ENCODE measurements at places on chromosomes 2 and 18. TPM values are rescaled to one million over a fixed set of nuclear protein-coding genes. Genes with fewer than 3 reads are reported as not detected.

OTOS gene
- total RNA-seq, result not detected

SLC9A4 gene
- total RNA-seq, result not detected

C2orf76 gene
- total RNA-seq, result 7.7 TPM

ASXL3 gene
- 0.35 TPM for total RNA-seq

RAD51AP2 gene
- total RNA-seq, result not detected

ADAM23 gene
- 24.2 TPM for total RNA-seq

GRCh38 chr2:240502430-240503121 lies 55.2 kb downstream of the ANKMY1 start:
- peak; percentile 20 for DNase-seq
- H3K4me3 ChIP-seq, result no peak overlapping the region
- H3K27ac ChIP-seq, result no peak overlapping the region
- no peaks in the 10 kb centered on the region for H3K4me1 ChIP-seq
- no peaks in the 10 kb centered on the region for H3K36me3 ChIP-seq
- no peaks in the 10 kb centered on the region for H3K27me3 ChIP-seq

DNA sequence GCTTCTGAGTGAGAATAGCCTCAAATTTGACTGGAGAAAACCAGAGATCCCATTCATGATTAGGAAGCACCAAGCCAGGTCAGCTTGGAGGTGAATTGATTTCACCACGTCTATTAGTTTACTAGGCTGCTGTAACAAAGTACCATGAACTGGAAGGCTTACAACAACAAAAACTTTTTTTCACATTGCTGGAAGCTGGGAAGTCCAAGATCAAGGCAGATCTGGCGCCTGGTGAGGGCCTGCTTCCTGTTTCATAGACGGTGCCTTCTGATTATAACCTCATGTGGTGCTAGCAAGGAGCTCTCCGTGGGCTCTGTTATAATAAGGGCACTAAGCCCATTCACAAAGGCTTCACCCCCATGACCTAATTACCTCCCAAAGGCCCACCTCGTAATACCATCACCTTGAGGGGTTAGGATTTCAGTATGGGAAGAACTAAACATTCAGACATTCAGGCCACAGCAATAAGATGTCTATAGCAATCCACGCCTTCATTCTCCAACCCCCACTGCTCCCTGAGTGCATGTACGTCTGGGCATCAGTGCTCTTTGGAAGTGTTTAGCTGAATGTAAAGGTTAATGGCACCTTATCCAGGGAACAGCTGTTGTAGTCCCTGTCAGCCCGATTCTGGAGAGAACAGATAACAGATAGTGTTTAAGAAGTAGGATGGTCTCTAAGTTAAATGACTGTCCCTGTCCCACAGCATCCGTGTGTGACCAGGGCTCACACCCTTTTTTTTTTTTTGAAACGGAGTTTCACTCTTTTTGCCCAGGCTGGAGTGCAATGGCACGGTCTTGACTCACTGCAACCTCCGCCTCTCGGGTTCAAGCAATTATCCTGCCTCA lies 89.2 kb downstream of the SOCS6 start:
- no peaks in the 10 kb centered on the region for H3K4me1 ChIP-seq
- DNase-seq, result no peak
- no peak overlapping the region for H3K4me3 ChIP-seq

DNA sequence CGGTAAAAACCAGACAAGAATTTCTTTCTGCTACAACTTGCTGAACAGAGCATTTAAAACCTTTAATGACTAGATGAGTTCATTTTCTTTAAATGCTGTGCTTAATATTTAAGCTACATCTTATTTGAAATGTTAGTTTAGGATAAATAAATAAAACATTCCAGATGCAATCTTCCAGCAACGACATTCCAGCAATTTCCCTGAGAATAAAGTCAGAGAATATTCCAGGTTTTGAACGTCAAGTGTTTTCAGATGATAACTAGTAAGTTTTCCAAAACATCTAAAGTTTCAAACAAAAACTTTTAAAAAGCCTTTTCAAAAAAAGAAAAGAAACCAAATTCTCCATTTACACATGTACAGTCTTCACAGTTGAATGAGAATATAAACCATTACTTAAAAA lies 104.8 kb downstream of the PPP1R1C start:
- no peaks in the 10 kb centered on the region for H3K27me3 ChIP-seq
- no peaks in the 10 kb centered on the region for H3K4me1 ChIP-seq
- H3K27ac ChIP-seq, result no peak overlapping the region
- H3K4me3 ChIP-seq, result no peak overlapping the region
- H3K36me3 ChIP-seq, result peaks cover 7% of the 10 kb centered on the region

DNA sequence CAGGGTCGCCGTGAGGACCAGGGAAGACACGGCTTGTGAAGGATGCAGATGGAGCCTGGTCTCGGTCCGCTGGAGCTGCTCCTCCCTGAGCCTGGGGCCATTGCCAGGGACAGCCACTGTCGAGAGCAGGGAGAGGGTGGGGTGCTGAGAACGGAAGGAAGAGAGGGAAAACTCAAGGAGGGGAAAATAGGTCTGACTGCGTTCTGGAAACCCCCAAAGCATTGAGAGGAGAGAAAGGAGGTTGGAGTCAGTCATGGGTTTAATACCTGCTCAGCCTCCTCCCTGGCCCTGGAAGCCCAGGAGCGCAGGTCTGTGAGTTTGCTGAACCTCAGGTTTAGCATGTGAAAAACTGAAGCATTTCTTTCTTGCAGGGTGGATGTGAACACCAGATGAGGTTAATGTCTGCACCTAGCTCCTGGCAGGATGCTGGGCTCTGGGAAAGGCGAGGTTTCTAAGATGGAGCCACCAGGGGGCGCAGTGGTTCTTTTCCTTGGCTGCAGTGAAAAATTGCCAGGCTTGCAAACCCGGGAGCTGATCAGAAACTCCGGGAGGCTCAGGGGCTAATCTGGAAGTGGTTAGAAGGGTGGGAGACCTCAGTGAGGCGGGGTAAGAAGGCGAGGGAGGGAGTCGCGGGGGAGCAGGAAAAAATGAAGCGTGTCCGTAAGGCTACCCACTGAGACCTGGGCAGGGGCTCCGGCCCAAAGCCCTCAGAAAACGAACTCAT lies 33.6 kb upstream of the RNF149 start:
- no peak overlapping the region for H3K27ac ChIP-seq
- H3K4me1 ChIP-seq, result peaks cover 6% of the 10 kb centered on the region
- peak overlapping the region; percentile 6 for H3K4me3 ChIP-seq

- peaks cover 15% of the 10 kb centered on the region for H3K36me3 ChIP-seq
- no peaks in the 10 kb centered on the region for H3K27me3 ChIP-seq
Measured at GRCh38 chr2:188294352-188294926, 2.8 kb downstream of the GULP1 start.

DNA sequence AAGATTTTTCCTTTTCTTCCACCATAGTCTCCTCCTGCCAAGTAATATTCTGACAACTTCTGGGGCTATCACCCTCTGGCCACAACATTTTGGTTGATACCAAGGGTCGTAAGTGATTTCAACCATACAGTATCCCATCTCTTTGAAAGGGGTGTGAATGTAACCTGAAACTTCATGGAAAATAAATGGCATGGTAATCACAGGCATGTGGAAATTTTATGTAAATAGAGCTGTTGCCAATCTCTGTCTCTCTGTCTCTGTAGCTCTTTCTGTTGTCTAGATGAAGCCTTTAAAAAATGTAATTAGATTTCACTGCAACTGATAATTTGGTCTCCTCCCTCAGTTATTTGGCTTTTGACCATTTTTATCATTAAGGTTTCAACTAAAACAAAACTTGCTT lies 125.6 kb upstream of the RPRM start:
- no peaks in the 10 kb centered on the region for H3K27me3 ChIP-seq
- H3K36me3 ChIP-seq, result no peaks in the 10 kb centered on the region
- no peak overlapping the region for H3K4me3 ChIP-seq
- H3K27ac ChIP-seq, result no peak overlapping the region
- H3K4me1 ChIP-seq, result no peaks in the 10 kb centered on the region

DNA sequence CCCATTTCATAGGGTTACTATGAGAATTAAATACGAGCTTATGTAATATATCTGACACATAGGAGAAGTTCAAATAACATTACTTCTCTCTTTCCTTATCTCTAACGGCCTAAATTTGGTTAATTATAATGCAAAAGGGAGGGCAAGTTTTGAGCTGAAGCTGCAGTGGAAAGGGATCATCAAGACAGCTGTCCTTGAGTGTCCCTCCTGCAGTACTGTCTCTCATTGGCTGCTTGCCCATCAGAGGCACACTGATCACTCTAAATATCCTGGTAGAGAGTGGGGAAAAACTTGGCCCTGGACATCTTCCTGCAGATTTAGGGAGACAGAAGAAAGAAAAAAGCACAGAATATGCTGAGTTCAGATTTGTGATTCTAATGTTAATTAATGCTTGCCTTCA lies 186.0 kb downstream of the CAMKMT start:
- H3K27ac ChIP-seq, result no peak overlapping the region
- H3K36me3 ChIP-seq, result no peaks in the 10 kb centered on the region
- H3K27me3 ChIP-seq, result no peaks in the 10 kb centered on the region
- H3K4me3 ChIP-seq, result no peak overlapping the region
- H3K4me1 ChIP-seq, result peaks cover 15% of the 10 kb centered on the region

DNA sequence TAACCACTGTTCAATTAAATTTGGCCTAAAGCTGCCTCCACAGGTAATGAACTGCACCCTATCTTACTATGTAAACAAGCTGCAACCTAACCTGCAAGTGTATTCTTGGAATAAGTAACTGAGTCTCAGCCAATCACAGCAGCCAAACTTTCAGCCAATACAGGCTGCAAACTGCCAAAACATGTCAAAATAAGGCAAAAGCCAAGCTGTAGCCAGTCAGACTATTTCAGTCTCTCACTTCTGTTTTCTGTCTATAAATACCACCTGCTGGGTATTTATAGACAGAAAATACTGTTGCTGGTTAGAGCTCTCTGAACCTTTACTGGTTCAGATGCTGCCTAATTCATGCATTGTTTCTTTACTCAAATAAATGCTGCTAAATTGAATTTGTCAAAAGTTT lies 14.3 kb downstream of the C2orf76 start:
- H3K36me3 ChIP-seq, result no peaks in the 10 kb centered on the region
- H3K4me3 ChIP-seq, result no peak overlapping the region
- no peak overlapping the region for H3K27ac ChIP-seq

- H3K4me3 ChIP-seq, result no peak overlapping the region
- H3K27ac ChIP-seq, result no peak overlapping the region
- peaks cover 13% of the 10 kb centered on the region for H3K4me1 ChIP-seq
Measured at GRCh38 chr18:58789876-58790240, 74.8 kb upstream of the ZNF532 start.

GRCh38 chr18:10321576-10321975 lies 132.9 kb upstream of the APCDD1 start:
- H3K4me3 ChIP-seq, result no peak overlapping the region
- no peak for DNase-seq
- H3K36me3 ChIP-seq, result no peaks in the 10 kb centered on the region
- peaks cover 9% of the 10 kb centered on the region for H3K4me1 ChIP-seq
- no peak overlapping the region for H3K27ac ChIP-seq

- H3K4me1 ChIP-seq, result no peaks in the 10 kb centered on the region
- no peak overlapping the region for H3K27ac ChIP-seq
- DNase-seq, result no peak
- no peak overlapping the region for H3K4me3 ChIP-seq
- H3K27me3 ChIP-seq, result no peaks in the 10 kb centered on the region
- H3K36me3 ChIP-seq, result no peaks in the 10 kb centered on the region
Measured at GRCh38 chr2:126990605-126991532, 92.2 kb downstream of the TEX51 start.

DNA sequence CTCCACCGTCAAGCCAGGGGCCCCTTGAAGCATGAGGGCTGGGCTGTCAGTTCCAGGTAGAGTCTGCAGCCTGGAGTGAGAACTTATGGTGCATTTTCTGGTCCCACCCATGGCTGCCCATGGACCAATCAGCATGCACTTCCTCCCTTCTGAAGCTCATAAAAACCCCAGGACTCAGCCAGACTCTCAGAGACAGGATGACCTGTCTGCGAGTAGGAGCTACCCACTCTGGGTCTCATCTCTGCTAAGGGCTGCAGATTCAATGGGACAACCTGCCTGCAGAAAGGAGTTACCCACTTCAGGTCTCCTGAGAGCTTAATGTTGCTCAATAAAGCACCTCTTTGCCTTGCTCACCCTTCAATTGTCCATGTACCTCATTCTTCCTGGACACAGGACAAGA lies 9.4 kb upstream of the DUSP19 start:
- DNase-seq, result no peak
- H3K36me3 ChIP-seq, result 0 out of 2 replicates have a peak, but pooled peaks cover 2% of the 10 kb centered on the region
- no peak overlapping the region for H3K4me3 ChIP-seq
- H3K27ac ChIP-seq, result no peak overlapping the region
- no peaks in the 10 kb centered on the region for H3K27me3 ChIP-seq
- H3K4me1 ChIP-seq, result no peaks in the 10 kb centered on the region

DNA sequence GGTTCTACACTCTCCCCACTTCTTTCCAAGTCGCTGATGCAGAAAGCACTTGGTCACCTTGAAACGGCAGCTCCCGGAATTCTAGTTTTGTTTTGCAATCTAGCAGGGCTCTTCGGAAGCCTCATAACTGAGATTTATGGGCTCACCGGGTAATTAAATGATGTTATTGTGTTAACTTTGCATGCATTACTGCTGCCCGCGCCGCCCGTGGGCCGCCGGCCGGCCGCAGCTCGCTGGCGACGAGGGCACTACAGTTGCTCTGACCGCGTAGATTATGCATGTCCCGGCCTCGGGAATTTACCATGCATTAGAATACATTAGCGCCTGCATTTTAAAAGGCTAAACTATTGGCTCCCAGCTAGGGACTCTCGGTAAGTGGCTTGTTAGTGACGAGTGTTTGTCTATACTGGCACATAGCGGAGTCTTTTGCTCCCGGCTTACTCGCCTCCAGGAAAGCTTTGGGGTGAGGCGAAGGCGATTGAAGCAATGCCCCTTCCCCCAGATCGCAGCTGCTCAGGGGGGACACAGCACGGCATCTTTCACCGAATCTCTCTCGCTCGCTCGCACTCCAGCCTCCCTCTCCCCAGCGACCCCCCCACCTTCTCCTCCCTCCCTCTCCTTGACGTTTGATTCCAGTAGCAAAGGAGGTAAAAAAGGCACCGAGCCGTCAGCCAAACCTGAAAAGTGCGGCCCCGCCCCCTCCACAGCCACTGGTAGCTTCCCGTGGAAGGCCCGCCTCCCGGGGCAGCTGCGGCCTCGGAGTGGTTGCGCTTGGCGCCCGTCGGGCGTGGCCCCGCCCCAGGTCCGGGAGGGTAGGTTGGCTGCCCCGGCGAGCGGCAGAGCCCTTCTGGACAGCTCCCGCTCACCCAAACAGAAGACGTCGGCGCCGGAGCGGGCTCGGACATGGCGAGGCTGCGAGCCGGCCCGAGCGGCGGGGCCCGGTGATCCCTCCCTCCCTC lies at the start of gene ONECUT2:
Gene ONECUT2, plus strand, starts transcription at position 839 of the 959 bp plus-strand sequence. CDS start 343 bp downstream, outside the sequence.
- peak within 1 kb of the TSS; percentile 85 for H3K4me3 ChIP-seq
- no peaks in the 10 kb centered on the region for H3K4me1 ChIP-seq

- H3K36me3 ChIP-seq, result no peaks in the 10 kb centered on the region
- H3K4me3 ChIP-seq, result no peak overlapping the region
- DNase-seq, result no peak
- peaks cover 2% of the 10 kb centered on the region for H3K4me1 ChIP-seq
Measured at GRCh38 chr2:108346827-108347226, 30.9 kb upstream of the SULT1C4 start.

Data from H9 (cell line).